Type B pancreatic cell (in vitro differentiated cells): ENCODE measurements at places on chromosomes 13 and 19. TPM values are rescaled to one million over a fixed set of nuclear protein-coding genes. Genes with fewer than 3 reads are reported as not detected.

- peaks cover 6% of the 10 kb centered on the region for H3K36me3 ChIP-seq
- no peak overlapping the region for H3K4me3 ChIP-seq
- peaks cover 12% of the 10 kb centered on the region for H3K4me1 ChIP-seq
- H3K27me3 ChIP-seq, result peaks cover 14% of the 10 kb centered on the region
Observed at GRCh38 chr19:38219221-38219620, 4.8 kb downstream of the DPF1 start.

- H3K4me1 ChIP-seq, result no peaks in the 10 kb centered on the region
- H3K27ac ChIP-seq, result no peak overlapping the region
- peaks cover 3% of the 10 kb centered on the region for H3K27me3 ChIP-seq
- DNase-seq, result no peak
Observed at GRCh38 chr19:40165362-40165937, 25.8 kb upstream of the MAP3K10 start.

DNA sequence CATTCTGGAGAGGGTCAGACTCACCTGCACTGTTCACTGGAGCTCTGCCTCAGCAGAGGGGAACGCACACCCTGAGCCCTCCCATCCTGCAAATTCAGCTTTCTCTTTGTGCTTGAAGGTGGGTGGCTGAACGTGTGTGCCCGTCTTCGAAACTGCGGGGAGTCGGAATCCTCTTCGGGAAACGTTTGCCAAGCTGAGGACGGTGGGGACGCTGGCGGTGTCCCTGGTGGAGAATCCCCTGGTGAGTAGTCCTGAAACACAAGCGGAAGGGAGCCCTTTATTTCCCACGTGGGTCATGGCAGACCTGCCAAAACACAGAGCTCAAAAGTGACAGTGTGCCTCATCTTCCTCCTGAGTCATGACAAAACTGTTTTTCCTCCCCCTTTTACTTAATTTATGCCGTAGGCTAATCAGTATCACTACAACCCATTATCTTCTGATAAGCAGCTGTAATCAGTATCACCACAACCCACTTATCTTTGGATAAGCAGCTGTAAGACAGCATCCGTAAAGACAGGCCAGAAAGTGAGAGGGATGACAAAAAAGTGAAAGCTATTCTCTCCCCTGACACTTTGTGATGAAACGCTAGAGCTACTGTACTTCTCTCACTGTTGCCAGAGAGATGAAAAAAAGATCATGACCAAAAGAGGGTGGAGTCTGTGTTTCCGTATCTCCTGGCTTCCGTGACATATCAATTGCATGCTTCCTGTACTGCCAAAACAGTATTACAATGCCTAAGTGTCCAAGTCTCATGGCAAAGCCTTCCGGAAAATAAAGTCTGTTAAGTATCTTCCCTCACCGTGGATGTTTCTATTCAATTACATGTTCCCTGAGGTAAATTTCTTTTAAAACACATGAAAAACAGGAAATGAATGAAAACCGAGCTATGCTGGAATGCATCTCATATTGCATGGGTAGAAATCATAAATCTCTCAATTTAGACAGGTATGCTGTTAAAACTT is 155.5 kb downstream of the TBC1D4 start:
- peak overlapping the region; percentile 91 for H3K27ac ChIP-seq
- H3K4me3 ChIP-seq, result peak overlapping the region; percentile 80
- H3K4me1 ChIP-seq, result peaks cover 18% of the 10 kb centered on the region
- H3K27me3 ChIP-seq, result no peaks in the 10 kb centered on the region

ZNF699 gene
- total RNA-seq, result 6.0 and 7.3 TPM in 2 replicates

DNA sequence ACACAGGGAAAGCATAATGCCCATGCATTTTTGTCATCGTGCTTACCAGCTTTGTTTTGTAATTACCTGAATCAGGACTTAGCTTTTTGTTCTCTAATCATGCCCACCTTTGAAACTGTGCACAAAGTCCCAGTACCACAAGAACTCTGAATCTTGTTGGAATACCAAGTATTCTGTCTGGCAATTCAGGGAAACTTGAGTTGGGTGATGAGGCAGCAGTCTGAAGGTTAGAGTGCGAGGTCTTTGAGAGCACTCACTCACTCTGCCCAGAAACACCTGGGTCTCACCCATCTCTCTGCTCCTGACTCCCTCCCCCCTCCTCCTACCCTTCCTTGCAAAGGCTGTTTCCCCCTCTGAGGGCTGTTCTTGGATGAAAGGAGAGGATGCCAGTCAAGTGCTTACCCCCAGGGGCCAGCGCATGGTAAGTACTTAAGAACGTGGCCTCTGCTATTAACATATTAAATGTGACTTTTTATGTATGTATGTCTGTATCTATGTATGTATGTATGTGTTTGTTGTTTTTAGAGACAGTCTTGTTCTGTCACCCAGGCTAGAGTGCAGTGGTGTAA is 22.4 kb downstream of the SIPA1L3 start:
- no peaks in the 10 kb centered on the region for H3K36me3 ChIP-seq
- H3K27ac ChIP-seq, result no peak overlapping the region
- H3K4me1 ChIP-seq, result peaks cover 40% of the 10 kb centered on the region
- no peak for DNase-seq
- H3K27me3 ChIP-seq, result no peaks in the 10 kb centered on the region

- peaks cover 15% of the 10 kb centered on the region for H3K4me1 ChIP-seq
- no peaks in the 10 kb centered on the region for H3K36me3 ChIP-seq
- no peak overlapping the region for H3K4me3 ChIP-seq
- no peak for DNase-seq
- H3K27me3 ChIP-seq, result no peaks in the 10 kb centered on the region
Observed at GRCh38 chr13:30352121-30352520, 44.8 kb upstream of the KATNAL1 start.

C19orf12 gene
- total RNA-seq, result 18.0 and 23.9 TPM in 2 replicates

PSG3 gene
- total RNA-seq, result not detected in 2 replicates

POSTN gene
- total RNA-seq, result 75.2 and 295 TPM in 2 replicates
